ENCODE measurements at places on chromosomes 16 and 17.
A peak's percentile ranks its signal among the peaks of the same experiment; 100 is the strongest.

DNA sequence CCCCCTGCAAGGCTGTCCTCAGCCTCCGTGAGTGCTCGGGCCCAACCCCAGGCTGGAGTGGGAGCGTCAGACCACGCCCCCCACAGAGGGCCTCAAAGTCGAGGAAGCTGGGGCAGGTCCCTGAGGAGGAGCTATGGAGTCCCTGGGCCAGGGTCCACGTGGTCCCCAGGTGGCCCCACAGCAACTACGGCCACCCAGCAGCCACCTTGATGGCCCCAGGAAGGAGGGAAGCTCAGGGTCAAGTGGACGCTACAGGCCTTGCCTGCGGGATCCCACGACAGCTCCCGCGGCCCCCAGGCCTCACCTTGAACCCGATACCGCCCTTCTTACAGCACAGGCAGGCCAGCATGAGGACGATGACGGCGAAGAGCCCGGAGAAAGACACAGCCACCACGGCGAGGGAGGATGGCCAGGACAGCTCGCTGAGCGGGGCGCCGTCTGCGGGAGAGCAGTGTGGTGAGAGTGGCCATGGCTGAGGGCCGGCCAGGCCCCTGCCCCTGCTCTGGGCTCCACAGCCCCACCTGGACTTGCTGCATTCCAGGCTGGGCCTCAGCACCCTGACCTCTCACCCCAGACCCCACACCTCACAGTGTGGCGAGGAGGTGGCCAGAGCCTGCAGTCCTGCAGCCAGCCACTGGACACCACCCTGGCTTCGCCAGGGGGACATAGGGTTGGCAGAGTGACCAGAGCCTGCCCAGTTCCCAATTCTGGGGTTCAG lies 31.1 kb upstream of the PVALEF start:
- DNase-seq, result no peak

GRCh38 chr17:15334266-15334665 lies 7.1 kb downstream of the TEKT3 start:
- DNase-seq, result no peak

GRCh38 chr17:11639736-11640462 lies 41.6 kb downstream of the DNAH9 start:
- DNase-seq, result no peak

DNA sequence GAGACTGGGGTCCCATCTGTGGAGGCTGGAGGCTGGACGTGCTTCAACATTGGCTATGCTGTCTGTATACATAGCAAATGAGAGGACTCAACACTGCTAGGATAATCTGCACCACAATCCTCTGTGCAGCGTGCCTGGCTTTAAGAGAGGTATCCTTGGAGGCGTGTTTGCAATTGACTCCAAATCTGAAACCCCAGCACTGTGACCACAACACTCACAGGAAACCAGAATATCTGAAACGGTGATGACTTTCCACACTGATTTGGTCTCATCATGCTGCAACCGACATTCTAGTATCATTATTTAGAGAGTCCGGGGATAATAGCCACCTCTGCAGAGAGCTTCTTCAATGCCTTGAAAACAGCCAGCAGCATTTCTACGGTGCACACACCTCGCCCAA lies 35.1 kb downstream of the TLE7 start:
- no peak for DNase-seq

DNA sequence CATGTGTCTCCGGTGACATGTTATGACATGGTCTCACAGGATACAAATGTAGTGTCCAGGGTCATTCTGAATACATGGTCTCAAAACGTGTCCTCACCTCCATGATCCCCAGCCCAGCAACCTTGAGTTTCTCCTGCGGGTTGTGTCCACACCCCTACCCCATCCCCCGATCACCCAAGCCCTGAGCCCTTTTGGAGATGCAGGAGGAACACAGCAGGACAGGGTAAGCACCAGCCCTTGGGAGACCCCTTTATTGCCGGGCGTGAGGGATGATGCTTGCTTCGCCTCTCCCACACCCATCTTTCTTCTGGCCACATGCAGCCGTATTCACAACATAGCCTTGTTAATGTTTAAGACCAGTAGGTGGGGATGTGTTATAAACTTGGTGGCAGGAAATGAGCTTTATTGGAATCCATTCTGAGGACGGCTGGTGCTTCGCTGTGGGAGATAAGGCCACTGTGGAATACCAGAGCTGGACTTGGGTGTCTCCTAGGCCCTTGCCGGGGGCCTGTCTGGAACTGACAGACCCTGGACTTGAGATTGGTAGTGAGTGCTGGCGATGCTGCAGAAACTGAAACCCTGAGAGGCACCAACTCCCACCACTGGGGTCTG lies 5.5 kb downstream of the TMEM132E start:
- peak; percentile 36 for DNase-seq

- no peak for DNase-seq
These were observed 530.9 kb downstream of the MAF start for GRCh38 chr16:79069633-79070032.

GRCh38 chr16:80938004-80938878 lies 68.4 kb downstream of the CMC2 start:
- DNase-seq, result peak; percentile 39

GRCh38 chr17:49994085-49995054 lies 654 bp downstream of the DLX3 start:
- DNase-seq, result no peak

DNA sequence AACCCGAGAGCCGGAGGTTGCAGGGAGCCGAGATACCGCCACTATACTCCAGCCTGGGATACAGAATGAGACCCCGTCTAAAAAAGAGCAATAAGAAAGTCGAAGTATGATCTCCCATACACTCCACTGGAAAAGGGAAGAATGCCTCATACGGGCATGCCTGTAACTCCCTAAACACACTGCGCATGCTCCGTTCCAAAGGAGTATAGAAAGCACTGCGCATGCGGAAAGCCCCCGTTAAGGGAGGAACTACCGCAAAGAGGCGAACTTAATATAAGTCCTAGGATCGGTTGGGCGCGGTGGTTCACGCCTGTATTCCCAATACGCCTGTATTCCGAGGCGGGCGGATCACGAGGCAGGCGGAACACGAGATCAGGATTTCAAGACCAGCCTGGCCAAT lies 313.1 kb upstream of the ERCC4 start:
- DNase-seq, result no peak

- DNase-seq, result no peak
These were observed 73.1 kb upstream of the CES5A start for GRCh38 chr16:55948230-55948629.

- DNase-seq, result no peak
These were observed 3.9 kb upstream of the TPPP3 start for GRCh38 chr16:67397036-67397801.

GRCh38 chr17:73069841-73070240 lies 22.6 kb downstream of the SLC39A11 start:
- no peak for DNase-seq

GRCh38 chr16:46991729-46992704 lies 18.5 kb upstream of the DNAJA2 start:
- DNase-seq, result no peak

GRCh38 chr16:53812914-53813313 lies 109.0 kb downstream of the FTO start:
- no peak for DNase-seq

- DNase-seq, result no peak
These were observed 5.4 kb upstream of the P2RX1 start for GRCh38 chr17:3921502-3922319.

DNA sequence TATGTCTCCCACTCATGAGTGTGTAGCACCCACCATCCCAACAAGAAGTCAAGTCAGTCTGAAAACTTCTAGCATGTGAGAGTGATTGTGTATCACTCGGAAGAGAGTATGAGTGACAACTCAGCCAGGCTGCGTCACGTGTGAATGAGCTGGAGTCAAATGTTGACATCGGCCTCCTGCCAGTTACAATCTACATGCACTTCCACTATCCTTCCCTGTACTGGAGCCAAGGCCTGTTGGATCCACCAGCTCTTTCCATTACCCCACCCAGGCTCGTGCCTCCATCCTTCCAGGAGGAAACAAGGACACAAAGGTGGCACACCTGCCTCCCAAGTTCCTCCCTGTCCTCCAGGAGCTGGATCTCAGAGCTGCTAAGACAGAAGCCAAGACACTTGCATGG lies 64.5 kb downstream of the ASIC2 start:
- DNase-seq, result no peak

GRCh38 chr17:37797206-37797605 lies 52.3 kb upstream of the HNF1B start:
- no peak for DNase-seq

- peak; percentile 14 for DNase-seq
These were observed 7.3 kb downstream of the HASPIN start for GRCh38 chr17:3730881-3731429.

DNA sequence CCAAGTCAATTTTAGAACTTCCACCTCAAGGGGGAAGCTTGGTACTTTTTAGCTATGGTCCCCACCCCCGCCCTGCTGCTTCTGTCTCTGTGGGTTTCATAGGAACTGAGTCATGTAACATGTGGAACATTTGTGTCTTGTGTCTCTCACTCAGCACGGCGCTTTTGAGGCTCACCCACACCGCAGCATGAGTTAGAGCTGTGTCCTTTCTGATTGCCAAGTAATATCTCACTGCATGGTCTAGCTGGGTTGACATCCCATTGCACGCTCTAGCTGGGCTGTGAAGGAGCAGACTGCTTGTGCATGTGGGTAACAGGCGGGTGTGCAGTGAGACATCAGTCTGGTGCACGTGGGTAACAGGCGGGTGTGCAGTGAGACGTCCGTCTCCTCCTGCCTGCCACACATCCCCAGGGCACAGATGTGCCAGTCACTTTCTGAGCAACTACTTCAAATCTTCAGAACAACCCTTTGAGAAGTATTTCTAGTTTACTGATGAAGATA lies 26.4 kb upstream of the SLC7A5 start:
- DNase-seq, result no peak

- DNase-seq, result no peak
These were observed 5.6 kb upstream of the CXCL16 start for GRCh38 chr17:4744999-4745969.

DNA sequence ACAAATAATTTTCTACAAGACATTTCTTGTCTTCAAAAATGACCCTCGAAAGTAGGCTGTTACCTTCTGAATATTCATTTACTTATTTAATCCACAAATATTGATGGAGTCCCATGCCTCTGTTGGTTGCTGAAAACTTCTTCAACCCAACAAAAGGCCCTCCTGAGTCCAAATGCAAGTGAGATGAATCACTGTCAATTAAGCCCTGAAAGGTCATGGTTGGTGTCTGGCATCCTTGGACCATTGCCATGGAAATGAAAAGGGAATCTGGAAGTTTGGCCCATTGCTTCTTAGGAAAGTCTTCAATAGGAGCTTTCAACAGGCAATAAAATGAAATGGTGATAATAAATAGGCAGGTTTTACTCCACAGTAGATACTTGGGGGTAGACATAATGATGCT lies 364.7 kb upstream of the DYNLRB2 start:
- peak; percentile 11 for DNase-seq

DNA sequence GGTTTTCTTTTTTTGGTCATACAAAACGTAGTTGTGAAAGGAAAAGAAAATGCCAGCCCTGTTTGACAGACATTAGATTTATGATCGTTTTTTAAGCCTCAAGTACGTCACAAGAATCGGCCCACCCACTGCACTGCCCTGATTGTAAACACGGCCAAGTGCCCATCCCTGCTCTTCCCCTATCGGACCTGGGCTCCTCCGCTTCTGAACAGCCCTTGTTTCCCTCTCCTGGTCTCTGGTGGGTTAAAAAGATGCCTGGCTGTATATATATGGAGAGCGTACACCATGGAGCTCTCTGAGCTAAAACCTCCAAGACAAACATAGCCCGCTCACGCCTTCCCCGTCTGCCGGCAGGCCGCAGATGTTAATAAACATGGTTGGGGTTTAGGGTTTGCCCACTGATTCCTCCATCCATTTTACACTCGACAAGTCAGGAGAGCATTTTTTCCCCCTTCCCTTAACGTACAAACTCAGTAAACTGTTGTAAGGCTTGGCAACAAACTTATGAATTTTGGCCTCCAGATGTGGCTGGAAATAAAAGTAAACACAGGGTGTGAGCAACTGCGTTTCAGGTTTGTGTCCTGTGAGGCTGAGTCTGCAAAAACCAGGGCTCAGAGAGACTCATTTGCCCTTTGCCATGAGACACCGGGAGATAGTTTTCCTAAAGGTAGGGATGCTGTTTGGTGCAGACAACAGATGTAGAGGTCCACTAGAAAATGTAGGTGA lies 325.9 kb downstream of the SOX9 start:
- no peak for DNase-seq

GRCh38 chr16:23570992-23571632 lies 13.6 kb downstream of the UBFD1 start:
- no peak for DNase-seq

DNA sequence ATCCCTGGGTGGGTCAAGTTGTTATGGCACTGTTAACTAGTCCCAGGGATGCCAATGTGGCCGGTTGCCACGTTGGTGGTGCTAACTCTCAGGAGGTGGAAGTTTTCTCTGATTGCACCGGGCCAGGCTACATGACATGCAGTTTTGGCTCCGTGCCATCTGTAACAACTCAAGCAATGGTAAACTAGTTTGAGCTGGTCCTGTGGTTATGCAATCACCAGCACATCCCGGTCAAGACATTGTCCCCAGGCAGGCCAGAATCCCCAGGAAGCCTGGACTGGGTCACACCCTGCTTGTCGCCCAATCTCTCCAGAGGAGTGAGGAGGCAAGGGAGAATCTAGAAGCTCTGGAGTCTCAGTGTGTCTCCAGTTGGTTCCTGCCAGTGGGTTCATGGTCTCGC lies 10.1 kb upstream of the CCL17 start:
- no peak for DNase-seq

DNA sequence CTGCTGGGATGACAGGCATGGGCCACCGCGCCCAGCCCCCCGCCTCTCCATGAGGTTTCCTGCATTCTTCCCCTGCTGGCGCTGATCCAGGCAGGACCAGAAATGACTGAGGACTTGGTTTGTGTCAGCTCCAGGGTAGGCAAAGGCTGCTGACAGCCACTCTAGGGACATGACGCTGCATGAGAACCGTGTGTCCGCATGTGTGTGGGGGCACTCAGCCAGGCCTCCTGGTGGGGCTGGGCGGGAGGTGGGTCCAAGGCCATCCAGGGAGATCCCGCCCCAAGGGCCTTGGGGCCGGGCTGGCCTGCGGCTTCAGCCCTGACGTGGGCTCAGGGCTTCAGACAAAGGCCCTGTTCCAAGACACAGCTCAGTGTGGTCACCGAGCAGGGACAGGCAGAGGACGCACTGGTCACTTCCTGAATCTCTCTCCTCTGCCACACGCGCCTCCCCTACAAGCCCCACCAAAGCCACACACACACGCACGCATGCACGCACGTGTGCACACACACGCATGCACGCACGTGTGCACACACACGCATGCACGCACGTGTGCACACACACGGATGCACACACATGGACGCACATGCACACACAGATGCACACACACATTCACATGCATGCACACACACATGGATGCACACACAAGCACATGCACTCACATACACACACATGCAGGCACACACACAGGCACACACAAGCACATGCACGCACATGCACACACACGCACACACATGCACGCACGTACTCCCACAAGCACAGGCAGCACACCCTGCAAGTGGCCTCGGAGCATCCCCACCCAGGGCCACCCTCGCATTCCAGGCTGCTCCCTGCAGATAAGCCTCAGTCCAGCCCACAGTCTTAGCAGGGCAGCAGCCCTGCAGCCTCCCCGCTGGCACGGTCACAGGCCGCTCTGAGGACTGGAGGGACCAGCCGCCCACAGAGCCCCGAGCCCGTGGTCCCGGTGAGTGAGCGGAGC lies 5.3 kb upstream of the TMEM204 start:
- no peak for DNase-seq

GRCh38 chr17:6377906-6378305 lies 57.0 kb downstream of the AIPL1 start:
- DNase-seq, result no peak

Measured in kidney glomerular epithelial cell (primary cell).